ENCODE measurements at places on chromosomes 5 and 9. TPM values are rescaled to one million over a fixed set of nuclear protein-coding genes. Genes with fewer than 3 reads are reported as not detected.

Gene HAVCR2
- 128 TPM for total RNA-seq

Gene APBA1
- 2.4 TPM for total RNA-seq

Gene SLC25A48
- total RNA-seq, result not detected

Gene WDR31
- 1.9 TPM for total RNA-seq

Gene MAML1
- 36.0 TPM for total RNA-seq

Gene LRRC19
- total RNA-seq, result not detected

Gene PAX5
- total RNA-seq, result 0.32 TPM

Gene SLC31A2
- total RNA-seq, result 6.5 TPM

Gene STK32A
- not detected for total RNA-seq

Gene SPEF2
- 4.6 TPM for total RNA-seq

Gene MYOZ3
- total RNA-seq, result 0.51 TPM

Gene ANKRD33B
- 21.5 TPM for total RNA-seq

Gene SPINK13
- total RNA-seq, result not detected

Gene NUP188
- 158 TPM for total RNA-seq
